ENCODE measurements at places on chromosomes 6 and 20.
A peak's percentile ranks its signal among the peaks of the same experiment; 100 is the strongest.

- peak; percentile 15 for DNase-seq
Observed at GRCh38 chr6:169831450-169832246, 80.2 kb downstream of the ERMARD start.

DNA sequence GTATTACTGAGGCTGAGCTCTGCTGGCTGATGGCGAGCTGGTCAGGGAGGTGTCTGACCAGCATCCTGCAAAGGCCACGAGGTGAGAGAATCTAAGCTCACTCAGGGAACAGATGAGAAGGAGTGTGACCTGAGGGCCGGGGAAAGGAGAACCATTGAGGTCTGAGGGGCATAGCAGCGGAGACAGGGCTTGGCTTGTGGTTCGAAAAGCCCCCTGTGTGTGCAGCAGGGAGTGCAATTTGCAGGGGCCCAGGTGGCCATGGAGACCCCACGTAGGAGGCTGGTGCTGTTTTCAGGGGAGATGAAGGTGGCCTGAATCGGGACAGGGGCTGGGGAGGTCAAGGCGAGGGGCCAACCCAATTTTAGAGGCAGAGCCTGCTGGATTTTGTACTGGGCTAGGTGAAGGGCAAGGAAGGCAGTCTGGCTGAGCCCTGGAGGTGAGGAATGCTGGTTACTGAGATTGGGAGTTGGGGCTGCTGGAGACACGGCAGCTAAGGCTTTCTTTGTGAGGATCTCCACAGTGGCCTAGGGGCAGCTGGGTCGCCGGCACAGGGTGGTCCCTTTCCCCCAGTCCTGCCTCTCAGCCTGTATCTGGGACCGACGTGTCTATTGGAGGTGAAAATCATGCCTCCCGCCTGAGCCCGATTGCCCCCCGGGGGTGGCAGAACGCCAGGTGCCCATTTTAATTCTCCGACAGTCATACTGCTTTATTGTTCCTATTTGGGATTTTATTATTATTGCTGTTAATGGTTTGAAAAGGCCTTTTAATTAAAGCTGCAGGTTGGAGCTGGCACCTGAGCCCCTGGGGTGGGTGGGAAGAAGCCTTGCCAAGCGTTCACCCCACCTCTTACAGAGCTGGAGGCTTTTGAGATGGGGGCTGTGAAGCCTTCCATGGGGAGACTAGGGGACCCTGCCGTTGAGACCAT, 28.4 kb downstream of the DLGAP4 start:
- DNase-seq: no peak

DNA sequence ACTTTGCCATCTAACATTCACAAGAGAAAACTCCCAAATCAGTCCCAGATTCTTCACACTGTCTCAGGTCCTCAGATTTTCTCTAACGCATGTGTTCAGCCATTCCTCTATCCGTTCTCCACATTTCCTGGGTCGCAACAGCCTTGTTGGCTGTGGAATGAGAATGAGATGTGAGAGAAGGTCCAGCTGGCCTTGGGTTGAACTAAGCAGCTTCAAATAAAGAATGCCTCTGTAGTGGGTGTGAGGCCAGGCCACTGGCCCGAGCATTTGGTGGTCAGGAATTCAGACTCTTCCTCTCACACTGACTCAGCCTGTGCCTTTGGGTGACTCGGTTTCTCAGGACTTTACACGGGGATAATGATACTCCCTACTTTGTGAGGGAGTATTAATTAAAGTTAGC, 73.8 kb upstream of the CCN6 start:
- no peak for DNase-seq

DNA sequence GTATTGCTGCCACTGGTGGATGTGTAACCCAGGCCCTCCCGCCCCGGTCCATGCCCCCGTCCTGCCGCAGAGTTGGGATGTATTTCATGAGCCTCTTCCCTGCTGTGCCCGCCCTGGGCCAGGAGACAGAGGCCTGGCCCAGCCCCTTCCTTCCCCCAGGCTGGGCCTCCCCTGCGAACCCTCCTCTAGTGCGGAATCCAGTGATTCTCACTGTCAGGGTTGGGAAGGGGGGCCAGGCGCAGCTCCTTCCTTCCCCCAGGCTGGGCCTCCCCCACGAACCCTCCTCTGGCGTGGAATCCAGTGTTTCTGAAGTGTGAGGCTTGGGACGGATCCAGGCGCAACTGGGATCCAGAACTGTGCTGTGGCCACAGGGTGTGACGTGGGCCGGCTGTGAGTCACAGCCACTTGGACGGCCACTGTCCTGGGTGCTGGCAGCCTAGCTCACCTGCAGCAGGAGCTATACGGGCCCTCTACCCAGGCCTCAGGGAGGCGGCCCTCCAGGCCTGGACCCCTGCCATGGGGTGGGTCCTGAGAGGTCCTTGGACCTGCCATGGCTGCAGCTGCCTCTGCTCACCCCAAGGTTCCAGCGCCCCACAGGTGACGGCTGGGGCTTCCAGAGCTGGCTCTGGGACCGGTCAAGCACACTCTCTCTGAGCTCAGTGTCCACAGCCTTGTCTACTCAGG, 28.3 kb downstream of the COL20A1 start:
- DNase-seq: no peak

- no peak for DNase-seq
Observed at GRCh38 chr20:35240083-35240810, 13.8 kb downstream of the MMP24 start.

GRCh38 chr6:57302477-57302876, 15.0 kb upstream of the PRIM2 start:
- no peak for DNase-seq
